Caudate nucleus (tissue), 63 donors: ENCODE measurements at places on chromosomes 6 and 20.

- DNase-seq: no peak
Measured at GRCh38 chr6:89853068-89853467, 23.4 kb downstream of the CASP8AP2 start.

- no peak for DNase-seq
Measured at GRCh38 chr6:15352845-15353244, 107.0 kb downstream of the JARID2 start.

- DNase-seq: no peak
Measured at GRCh38 chr20:15204234-15204633, 866.8 kb upstream of the FLRT3 start.

DNA sequence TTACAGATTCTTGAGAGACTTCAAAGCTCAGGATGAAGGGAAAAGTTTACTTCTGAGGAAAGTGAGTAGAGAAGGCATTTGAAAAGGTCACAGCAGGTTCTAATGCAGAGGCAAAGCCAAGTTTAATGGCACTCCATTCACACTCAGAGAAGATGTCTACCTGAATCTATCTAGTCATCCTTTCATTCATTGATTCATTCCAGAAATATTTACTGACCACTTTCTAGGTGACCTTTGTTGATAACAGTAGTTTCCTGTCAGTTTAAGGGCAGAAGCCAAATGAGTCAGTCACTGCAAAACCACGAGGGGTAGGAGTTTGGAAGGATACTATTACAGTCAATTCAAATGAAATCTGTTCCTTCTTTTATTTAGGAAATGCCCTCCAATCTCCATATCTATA is 30.8 kb downstream of the FBXO5 start:
- no peak for DNase-seq
